Fibroblast of mammary gland (primary cell): ENCODE measurements at places on chromosomes 12 and 14.

DNA sequence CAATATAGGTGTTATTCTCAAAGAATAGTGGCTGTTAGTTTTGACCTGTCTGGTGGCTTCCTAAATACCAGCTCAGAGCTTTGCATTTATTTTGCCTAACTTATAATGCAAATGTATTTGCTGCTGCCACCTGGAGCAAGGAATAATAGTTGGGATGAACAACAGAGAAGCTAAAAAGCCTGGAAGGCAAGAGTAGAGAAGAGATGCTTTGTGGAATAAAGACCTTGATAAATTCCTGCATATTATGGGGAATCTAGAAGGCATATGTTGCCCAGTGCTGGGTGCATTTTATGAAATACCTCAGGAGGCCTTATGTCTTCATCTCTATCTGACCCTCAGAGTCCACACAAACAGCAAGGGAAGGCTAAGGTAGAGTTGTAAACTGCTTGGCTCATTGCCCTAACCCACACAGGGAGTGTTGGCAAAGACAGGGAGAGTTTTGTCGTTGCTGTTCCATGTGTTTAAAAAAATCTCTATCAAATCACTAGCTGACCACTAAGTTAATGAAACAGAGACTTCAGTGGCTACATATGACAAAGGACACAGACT lies 53.7 kb upstream of the SCAF11 start:
- DNase-seq = no peak

DNA sequence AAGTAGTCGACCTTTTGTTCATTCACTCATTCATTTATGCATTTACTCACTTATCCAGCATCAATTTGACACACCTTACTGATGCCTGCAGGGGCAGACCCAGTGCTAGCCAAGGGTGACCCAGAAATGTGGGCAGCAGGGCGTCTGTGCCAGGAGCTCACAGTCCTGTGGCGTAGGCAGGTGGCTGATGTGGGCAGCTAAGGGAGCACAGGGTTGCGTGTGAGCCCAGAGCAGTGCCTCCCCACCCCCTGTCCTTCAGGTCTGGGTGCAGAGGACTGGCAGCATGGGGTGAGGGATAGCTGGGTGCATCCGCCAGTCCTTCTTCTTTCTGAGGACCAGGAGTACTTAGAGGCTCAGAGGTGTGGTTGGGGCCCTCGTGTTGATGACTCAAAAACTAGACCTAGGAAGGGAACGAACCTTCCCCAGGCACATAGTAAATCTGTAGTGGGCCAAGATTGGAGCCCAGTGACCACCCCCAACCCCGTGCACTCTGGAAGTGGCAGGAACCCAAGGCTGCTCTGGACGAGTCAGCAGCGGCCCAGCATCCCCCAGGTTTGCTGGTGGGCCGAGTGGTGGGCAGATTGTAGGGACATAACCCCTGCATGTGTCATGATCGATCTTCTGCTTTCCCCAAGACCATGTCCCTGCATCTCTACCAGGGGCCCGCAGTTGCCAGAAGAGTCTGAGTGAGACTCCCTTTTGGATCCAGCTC lies 63.9 kb downstream of the BEGAIN start:
- no peak for DNase-seq

GRCh38 chr14:93982230-93983007 lies 6.0 kb upstream of the ASB2 start:
- DNase-seq = no peak

GRCh38 chr12:104734541-104735095 lies 223.5 kb downstream of the SLC41A2 start:
- no peak for DNase-seq

GRCh38 chr14:33587791-33588190 lies 363.1 kb downstream of the EGLN3 start:
- DNase-seq = no peak

GRCh38 chr12:124734224-124734788 lies 129.4 kb downstream of the SCARB1 start:
- no peak for DNase-seq

DNA sequence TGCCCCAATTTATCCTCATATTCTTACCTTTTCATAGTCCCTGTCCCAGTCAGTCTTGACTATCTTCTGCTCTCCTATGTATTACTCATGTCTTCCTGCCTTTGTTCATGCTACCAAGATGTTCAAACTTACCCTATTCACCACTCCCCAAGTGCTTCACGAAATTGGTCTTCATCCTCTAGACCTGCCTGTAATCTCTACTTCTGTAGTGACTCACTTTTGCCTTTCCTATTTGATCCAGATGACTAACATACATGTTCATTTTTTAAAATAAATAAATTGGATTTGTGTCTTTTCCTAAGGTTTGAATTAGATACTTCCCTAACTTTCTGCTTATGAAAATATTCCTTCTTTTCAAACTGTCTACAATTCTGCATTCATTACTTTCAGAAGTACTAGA lies 107.7 kb upstream of the PPM1H start:
- no peak for DNase-seq

DNA sequence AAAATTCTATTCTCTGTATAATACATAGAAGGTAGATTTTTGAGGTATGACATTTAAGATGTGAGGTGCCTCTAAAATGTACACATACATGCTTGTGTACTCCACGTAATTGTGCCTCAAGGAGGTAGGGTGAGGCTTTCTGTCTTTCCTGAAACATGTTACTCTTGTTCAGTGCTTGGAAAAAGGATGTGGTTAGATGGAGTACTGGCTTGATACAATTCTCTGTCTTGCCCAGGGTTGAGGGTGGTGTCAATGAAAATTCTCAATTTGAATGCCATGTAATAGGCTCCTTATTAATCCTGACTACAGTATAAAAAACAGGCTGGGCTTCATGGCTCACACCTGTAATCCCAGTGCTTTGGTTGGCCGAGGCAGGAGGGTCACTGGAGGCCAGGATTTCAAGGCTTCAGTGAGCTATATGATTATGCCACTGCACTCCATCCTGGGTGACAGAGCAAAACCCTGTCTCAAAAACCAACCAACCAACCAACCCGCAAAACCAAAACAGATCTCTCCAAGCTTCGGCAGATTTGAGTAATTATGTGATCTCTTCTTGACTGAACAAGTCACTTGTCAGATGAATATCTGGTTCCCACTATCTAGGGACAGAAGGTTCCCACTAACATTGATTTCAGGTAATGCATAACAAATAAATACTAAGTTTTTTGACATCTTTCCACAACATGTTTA lies 41.6 kb downstream of the RCOR1 start:
- no peak for DNase-seq

DNA sequence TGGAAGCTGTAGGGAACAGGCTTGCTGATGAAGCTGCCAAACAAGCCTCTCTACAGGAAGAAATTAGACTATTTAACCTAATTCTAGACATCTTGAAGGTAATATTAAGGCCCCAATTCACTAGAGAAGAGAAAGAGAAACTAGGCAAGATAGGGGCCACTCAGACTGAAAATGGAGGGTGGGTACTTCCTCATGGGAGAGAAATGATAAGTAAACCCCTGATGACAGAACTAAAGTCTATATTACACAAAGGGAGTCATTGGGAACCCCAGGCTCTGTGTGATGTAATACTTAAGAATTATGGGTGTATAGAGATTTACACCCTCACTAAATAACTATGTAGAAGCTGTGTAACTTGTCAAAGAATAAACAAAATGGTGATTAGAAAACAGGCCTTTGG lies 64.3 kb downstream of the APOBEC1 start:
- no peak for DNase-seq

DNA sequence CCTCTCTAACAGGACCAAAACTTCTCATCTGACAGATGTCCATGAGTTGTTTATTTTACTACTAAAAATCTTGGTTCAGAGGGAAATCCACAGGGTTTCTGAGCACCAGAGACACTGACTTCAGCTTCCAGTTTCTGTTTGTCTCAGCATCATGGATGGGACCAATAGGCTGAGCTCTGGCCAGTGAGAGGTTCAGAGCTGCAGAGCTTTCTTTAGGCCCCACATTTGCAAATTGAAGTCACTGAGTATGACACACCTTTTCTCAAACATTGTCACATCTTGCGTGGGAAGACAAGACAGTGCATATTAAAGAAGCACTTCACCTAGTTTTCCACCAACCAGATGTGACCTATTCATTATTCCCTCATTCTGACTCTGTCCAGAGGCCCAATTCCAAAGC lies 45.2 kb downstream of the RDH12 start:
- DNase-seq = no peak

DNA sequence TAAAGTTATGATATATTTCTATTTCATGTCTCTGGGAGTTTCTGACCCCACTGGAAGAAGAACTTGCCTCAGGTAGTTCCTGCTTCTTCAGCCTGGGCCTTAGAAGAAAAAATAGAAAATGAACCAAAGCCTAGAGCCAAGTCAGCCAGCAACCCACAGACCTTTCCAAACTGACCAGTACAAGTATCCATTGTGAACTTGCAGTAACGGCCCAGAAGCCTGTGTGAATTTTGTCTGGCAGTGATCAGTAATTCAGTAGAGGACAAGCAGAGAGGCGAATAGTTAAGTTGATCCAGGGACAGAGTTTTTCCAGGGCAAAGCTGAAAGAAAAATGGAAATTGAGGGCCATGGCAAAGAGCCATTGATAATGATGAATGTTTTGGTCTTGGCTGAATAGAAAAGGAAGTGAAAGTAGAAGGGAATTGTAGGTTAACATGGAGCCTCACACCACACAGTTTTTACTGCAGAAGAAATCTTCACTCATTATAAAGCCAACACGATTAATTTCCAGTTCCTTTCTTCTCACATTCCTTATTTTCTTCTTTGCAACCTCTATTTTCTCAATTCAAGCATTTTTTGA lies 311.8 kb downstream of the BTG1 start:
- no peak for DNase-seq

DNA sequence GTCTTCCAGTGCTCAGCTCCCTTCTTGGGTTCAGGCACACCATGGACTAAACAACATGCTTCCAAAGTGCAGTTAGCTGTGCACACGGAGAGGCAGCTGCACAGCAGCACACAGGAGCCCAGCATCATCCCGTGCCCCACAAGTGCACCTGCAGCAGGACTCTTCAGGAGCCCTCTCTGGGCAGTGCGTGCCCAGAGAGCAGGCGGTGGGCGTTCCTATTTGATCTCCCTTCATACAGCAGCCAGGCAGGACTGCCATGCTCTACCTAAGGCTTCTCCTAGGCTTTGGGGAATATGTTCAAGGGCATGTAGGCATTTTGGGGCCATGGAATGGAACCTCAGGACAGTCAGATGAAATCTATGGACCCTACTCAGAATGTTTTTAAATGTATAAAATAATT lies 35.5 kb downstream of the ANO2 start:
- DNase-seq = no peak

DNA sequence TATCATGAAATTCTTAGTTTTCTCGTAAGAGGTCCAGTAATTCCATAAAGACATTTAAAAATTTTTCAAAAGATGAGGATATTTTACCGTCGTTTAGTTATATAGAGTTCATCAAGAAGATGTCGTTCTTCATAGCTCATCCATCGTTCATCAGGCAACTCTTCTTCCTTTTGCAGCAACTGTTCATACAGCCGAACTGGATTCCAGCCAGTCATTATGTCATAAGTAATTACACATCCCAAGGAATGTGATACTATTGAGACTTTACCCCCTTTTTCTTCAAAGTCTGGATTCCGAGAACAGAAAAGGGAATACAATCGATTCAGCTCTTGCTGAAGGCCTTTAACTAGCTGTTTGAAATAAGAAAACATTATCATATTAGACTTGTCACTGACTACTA lies 90.3 kb downstream of the DDHD1 start:
- DNase-seq = peak; percentile 37

DNA sequence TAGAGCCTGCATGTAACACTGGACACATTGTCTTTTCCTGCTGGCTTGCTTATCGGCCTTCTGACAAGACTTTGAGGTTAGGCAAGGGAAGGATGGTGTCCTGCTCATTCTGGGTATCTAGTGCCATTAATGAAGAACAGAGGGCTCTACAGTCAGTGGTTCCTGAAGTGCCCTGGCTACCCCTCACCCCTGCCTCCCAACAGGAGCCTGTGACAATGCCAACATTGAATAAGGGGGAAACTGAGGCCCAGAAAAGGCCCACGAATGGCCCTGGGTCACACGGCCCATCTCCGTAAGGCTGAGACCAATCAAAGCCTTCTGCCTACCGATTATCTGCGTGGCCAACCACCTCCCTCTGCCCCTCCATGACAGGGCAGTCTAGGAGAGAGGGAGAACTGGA lies 2.1 kb downstream of the IFI27L2 start:
- no peak for DNase-seq

DNA sequence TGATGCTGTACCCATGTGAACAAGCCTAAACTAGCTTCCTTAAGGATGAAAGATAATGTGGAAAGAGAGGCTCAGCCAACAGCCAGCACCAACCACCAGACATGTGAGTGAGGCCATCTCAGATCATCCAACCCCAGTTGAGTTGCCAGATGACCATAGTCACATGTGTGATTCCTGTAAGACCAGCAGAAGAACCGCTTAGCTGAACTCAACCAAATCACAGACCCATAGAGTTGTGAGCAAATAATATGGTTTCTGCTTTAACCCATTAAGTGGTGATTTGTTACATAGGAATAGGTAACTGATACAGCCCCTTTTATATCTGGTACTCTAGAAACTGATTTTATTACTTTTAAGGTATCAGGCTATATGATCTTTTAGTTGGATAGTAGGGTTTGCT lies 17.6 kb upstream of the ELK3 start:
- DNase-seq = no peak

GRCh38 chr12:108689314-108690190 lies 41.8 kb downstream of the CORO1C start:
- DNase-seq = peak; percentile 47

DNA sequence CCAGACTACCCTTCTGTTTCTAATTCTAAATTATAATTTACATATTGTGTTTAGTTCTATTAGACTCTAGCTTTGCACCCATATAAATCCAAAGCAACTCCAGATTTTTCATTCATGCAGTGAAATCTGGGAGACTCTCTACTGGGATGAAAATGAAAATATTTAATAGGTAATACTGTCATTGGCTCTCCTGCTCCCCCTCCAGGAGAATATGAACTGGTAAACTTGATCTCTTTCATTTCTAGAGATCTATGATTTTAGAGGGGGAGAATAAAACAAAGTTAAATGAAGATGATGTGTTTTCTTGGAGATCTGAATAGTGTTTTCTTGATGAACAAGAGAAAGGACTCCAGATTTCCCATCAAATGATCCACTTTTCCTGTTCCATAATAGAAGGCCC lies 104.3 kb upstream of the TMCC3 start:
- no peak for DNase-seq

DNA sequence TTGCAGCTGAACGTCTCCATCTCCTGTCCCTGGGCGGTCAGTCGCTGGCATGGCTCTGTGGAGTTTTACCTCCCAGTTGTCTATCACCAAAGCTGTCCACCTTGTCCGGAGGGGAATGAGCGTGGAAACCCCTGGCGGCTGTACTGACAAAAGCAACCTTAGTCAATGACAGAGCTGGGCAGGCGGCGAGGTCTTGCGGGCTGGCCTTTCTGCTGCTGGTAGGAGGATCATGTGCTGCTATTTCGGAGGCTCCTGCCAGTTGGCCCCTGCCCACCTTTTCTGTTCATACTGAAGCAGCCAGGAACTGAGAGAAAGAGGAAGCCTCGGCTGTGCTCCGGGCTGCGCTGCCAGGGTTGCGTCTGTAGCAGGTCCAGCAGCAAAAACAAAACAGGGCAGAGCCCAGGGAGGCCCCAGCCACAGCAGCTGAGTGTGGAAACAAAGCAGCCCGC lies 57.7 kb downstream of the HMGA2 start:
- peak; percentile 70 for DNase-seq
